NCI-H2081 (cell line): ENCODE measurements at places on chromosomes 2 and 18.

DNA sequence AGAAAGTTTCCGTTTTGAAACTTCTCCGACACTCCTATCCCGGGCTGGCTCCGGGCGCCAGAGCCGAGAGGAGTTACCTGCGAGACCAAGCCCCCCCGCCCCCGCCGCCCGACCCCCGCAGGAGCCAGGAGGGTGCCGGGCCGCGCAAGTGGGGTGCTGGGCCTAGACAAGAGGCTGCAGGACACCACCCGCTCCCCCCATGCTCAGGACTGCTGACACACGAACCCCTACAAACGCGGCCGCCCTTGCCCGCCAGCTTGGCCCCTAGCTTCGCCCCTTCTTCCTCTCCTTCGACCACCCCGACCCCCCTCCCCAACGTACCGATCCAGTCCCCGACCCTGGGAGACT is 497 bp downstream of the PLA2R1 start:
- no peak for DNase-seq

- DNase-seq, result no peak
Observed at GRCh38 chr2:222525811-222526210, 101.5 kb downstream of the SGPP2 start.

- no peak for DNase-seq
Observed at GRCh38 chr18:40546875-40547274, 1408.2 kb upstream of the PIK3C3 start.

DNA sequence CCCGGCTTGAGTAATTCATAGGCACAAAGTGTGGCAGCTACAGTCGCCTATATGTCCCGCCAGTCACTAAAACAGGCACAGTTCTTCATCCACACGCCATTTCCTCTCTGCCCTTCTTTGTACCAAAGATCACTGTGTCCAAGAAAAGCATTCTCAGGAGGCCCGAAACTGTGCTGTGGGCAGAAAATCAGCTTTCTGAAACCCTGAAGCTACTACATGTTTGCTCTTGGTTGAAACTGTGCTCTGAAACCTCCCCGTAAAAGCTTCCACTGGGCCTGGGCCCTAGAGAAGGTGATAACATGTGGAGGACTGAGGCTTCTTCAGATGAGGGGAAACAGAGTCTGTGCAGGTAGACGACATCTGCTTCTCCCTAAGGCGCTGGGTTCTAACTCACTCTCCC is 75.6 kb upstream of the ID2 start:
- no peak for DNase-seq

GRCh38 chr2:159381574-159381973 is 95.1 kb upstream of the WDSUB1 start:
- DNase-seq, result no peak

GRCh38 chr2:43065871-43066270 is 160.5 kb downstream of the ZFP36L2 start:
- DNase-seq, result no peak

DNA sequence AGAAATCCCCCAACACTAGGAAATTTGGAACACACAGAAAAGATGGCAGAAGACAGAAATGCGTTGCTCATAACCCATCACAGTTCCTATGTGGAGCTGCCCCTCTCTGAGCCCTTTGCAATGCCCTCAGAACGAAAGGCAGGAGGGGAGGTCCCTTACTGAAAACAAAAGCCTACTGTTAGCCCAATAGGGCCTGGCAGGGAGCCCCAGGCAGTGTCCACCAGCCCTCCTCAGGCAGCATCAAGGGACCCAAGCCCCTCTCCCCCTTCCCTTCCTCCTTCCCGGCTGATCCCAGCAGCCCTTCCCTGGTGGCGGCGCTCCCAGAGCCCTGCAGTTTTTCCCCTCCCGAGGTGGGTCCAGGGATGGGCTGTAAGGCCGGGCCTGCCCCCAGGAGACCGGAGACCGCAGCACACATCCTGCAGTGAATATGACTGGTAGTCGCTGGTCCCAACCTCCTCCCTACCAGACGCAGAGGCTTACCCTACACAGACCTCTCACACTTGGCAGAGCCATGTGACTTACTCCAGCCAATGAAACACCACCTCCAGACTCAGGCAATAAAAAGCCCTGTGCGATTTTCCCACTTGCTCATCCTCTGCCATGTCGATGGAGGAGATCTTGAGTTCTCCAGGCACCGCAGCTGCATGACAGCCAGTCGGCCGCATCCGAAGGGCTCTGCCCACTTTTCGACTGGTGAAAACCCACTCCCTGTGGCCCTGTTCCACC is 19.4 kb upstream of the DUSP2 start:
- DNase-seq, result no peak

- DNase-seq, result peak; percentile 57
Observed at GRCh38 chr2:54570925-54571694, 115.0 kb downstream of the SPTBN1 start.

GRCh38 chr2:98568161-98568956 is 40.0 kb downstream of the COA5 start:
- DNase-seq, result no peak

DNA sequence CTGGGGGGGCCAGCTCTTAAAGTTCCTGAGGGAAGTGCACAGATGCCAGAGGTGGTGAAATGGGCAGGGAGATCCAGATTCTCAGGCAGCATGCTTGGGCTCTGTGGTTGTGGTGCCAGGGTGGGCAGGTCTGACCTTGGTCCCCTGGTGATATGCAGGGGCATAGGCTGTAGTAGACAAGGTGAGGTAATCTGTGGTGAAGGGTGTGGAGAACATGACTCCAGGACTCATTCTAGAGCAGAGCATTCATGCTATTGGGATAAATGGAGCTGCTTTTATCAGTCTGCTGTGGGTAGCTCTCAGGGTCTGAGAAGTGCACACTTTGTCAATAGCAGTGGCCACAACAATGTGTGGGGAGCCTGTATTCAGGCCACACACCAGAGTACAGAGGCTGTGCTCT is 16.9 kb downstream of the ACVR1C start:
- DNase-seq, result no peak

DNA sequence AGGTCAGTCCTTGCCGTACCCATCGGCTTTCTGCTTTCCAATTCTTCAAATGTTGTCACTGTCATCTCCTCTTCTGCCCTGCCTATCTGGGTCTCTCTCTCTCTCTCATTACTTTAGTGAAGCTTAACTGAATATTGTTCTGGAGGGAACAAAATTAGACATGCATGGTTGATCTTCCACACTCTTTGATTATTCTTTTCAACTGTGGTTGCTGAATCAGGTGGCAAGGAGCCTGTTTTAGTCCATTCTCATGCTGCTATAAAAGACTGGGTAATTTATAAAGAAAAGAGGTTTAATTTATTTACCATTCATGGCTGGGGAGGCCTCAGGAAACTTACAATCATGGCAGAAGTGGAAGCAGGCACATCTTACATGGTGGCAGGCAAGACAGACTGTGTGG is 157.9 kb downstream of the ARL4C start:
- no peak for DNase-seq

DNA sequence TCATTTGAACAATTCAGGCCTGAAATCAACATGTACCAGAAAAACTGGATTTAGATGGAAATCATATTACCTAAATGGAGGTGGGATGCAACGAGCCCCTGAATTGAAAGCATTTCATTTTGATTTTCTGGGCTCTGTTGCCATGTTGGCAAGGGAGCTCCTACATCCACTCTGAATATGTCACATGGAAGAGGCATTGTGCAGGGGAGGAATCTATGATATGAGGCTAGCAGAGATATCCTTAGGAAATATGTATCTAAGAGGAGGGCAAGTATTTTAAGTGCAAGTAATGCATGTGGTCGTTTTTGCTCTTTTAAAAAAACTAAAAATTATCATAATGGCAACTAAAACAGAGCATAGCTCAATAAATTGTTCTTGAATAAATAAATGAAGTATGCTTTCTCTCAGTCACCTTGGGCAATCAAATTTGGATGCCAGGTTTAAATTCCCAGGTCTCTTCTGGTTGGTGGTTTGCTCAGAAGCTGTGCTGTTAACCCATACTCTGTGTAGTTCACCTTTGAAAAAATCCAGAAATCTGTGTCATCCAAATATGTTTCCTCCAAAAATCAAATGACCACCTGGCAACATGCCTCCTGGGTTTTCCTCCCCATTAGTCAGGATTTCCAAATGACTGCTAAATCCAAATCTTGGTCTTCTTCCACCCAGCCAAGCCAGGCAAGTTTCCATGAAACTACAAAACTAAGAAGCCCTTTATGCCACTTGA is 6.5 kb upstream of the LGALSL start:
- DNase-seq, result no peak
